ENCODE measurements at places on chromosomes 6 and 20. TPM values are rescaled to one million over a fixed set of nuclear protein-coding genes. Genes with fewer than 3 reads are reported as not detected.

Gene ADGRF5
- not detected for total RNA-seq

DNA sequence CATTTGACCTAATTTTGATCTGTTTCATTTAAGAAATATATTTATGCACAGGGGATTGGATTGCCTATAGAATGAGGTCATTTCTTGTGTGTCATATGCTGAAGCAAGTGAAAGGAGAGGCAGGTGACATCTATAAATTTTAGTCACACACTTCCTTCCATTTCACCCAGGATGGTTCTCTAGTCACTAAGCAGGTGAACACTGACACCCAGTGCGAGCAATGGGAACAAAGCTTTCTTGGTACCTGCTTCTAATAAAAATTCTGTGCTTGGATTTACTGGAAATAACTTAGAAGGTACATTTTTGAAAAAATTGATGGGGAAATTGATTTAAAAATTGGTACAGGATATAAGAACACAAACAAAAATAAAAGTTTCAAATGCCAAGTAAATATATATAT, 66.9 kb upstream of the MC3R start:
- DNase-seq: no peak

DNA sequence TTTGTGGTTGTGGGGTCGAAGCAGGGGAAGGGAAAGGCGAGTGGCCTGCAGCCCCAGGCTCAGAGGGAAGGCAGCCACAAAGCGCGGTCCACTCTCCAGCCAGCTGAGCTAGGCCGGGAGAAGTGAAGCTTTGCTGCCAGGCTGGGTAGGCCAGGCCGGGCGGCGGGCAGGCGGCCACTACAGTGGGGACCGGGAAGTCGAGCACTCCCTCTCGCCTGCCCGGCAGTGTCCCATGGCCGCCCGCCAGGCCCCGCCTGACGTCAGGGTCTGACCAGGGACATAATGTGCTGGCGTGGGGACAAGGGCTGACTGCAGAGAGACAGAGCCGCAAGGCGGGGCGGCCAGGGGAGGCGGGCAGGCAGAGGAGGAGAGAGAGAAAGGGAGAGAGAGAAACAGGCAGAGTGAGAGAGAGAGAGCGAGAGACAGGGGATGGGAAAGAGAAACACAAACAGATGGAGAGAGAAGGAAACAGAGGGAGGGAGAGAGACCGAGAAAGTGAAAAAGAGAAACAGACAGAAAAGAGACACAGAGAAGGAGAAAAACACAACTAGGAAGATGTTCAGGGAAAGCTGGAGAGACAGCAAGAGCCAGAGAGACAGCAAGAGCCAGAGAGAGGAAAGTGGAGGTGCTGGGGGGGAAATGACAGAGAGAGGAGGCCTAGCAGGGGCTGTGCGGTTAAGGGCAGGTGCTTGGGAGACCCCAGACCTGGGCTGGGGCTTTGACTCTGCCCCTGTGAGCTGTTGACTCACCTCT, 94.5 kb upstream of the PTPN1 start:
- DNase-seq: no peak

Gene SOX4
- 5.0 TPM for total RNA-seq

DNA sequence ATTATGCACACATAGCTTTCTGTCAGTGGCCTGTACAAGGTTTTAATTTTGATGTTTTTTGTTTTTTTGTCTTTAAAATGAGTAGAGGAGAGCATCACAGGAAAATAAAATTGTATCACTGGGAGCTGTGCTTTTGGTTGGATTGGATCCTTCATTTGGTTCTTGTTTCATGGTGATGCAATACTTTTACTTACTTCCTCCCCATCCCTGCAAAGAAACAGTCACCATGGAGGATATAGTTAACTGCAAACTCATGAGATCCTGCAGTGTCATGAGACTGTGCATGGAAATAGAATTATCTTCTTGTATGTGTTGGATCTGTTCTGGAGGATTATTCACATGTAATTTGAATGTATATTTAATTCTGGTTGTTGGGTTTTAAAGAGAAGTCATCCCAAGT, 122.3 kb downstream of the JARID2 start:
- no peak for DNase-seq
